ENCODE measurements at places on chromosomes 16 and 17. TPM values are rescaled to one million over a fixed set of nuclear protein-coding genes. Genes with fewer than 3 reads are reported as not detected.

- DNase-seq: no peak
Observed at GRCh38 chr17:15404106-15405057, 63.0 kb upstream of the TEKT3 start.

GRCh38 chr17:71900621-71901229 is 220.1 kb upstream of the SOX9 start:
- no peak for DNase-seq

DNA sequence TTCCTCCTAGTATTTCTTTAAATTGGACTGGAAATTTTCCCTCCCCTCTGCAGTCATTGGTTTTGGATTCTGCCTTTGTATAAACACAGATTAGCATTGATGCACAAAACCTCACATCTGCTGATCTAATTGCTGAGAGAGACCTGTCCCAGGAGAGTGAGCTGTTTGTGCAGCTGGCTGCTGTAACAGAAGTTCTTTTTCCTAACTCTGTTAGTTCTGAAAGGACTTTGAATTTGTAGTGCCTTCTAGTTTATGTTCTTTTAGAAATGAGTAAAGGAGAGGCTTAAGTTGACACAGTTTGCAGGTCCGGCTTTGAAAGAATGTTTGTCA is 45.2 kb upstream of the KPNB1 start:
- no peak for DNase-seq

GRCh38 chr17:57037411-57037810 is 47.6 kb upstream of the AKAP1 start:
- DNase-seq: no peak

GRCh38 chr16:65728167-65728566 is 606.3 kb upstream of the CDH11 start:
- DNase-seq: peak; percentile 56

DNA sequence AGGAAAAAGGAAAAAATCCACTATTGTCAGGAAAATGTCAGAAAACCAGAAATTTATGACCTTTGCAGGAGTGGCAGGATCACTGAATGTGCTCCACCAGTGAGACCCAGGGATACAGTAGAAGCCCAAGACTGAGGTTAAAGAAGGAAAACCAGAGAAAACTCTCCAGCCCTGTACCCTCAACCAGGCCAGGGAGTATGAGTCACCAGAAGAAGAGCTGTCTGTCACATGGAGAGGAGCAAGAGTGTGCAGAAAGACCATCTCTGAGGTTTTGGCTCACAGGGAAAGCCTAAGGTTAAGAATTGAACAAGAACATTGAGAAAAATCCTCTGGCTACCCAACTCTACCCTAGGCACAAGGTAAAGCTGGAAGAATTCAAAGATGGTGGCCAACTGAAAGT is 47.6 kb upstream of the MON1B start:
- DNase-seq: no peak

DNA sequence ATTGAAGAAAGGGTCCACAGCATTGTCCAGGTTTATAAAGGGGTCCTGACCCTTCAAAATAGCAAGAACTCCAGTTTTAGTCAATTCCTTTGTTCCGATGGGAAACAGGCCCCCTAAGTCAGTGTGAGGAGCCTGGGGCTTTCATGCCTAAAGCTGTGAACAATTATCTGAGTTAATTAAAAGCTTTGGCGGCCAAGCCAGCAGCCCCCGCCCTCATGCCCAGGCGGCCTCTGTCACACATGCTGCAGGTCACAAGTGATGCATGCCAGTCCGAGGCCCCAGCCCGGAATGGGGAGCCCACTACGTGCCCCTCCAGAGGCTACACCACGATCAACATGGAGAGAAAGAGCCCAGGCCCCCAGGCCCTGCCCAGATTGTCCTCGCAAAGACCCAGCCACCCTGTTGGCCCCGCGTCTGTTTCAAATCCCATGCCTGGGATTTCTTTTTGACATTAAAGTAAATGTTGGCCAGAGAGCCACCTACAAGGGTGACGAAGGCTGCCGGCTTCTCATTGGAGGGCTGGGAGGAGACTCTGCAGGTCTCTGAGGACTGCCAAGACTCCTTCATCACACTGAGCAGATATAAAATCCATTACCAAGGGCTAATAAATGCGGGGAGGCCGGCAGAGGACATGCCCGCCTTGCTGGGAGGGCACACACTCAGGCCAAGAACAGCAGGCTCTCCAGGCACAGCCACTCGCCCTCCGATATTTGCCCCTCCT is 14.5 kb upstream of the PITPNM3 start:
- no peak for DNase-seq

GRCh38 chr16:84843149-84844048 is 23.6 kb downstream of the CRISPLD2 start:
- no peak for DNase-seq

GRCh38 chr16:64864232-64864809 is 257.5 kb downstream of the CDH11 start:
- peak; percentile 39 for DNase-seq

GRCh38 chr17:44934745-44935105 is 12.8 kb downstream of the KIF18B start:
- no peak for DNase-seq

DNA sequence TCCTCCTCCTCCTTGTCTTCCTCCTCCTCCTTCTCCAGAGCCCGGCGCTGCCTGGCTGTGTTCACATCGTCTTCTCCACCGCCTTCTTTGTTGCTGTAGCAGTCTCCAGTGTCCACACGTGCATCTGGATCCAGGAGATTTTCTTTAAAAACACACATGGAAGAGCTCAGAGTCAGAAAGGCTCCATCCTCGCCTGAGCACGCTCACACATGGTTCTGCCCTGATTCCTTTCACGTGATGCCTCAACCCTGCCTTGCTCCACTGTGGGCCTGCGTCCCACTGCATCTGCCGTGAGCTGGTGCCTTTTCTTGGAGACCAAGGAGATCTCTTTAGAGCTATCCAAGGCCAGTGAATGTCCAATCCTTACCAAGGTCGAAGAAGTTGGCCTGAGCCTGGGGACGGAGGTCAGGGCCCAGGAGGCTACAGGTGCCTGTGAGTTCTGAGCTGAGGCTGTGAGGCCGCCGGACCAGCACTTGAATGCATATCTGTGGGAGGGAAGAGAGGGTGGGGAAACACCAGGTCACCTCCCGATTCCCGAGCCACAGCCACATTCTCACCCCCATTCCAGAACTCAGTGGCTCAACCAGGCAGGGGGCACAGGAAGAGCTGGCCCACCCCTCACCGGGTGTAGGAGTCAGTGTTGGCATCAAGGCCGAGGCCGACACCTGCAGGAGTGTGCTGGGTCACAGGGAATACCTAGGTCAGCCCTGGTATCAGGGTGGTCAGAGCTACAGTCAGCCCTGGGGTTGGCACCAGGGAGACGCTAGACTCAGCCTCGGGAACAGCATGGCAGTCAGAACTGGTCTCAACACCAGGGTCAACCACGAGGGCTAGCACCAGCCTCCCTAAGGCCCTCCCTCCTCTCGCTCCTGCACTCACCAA is 37.6 kb downstream of the HASPIN start:
- DNase-seq: no peak

TBC1D3D gene
- 5.2 TPM for polyA plus RNA-seq
